ENCODE measurements at places on chromosomes 2 and 18.

DNA sequence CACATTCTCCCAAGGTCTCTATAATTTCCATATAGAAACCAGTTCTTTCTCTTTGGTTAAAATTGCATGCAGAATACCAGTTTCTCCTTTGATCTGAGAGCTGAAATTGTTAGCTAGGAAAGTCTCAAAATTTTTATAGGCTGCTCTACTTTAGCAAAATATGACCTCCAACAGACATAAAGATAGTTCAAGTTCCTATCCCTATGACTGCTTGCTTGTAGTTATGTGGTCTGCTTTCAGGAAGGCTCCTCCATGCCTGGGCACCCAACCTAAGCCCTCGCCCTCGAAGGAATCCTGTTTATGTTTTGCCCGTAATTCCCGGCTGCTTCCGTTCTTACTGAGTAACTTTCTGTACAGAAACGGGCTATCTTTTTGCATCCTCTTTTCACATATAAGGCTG lies 28.0 kb upstream of the LTBP1 start:
- no peak for DNase-seq

- no peak for DNase-seq
These were observed 249.9 kb downstream of the PARD3B start for GRCh38 chr2:204795156-204795555.

DNA sequence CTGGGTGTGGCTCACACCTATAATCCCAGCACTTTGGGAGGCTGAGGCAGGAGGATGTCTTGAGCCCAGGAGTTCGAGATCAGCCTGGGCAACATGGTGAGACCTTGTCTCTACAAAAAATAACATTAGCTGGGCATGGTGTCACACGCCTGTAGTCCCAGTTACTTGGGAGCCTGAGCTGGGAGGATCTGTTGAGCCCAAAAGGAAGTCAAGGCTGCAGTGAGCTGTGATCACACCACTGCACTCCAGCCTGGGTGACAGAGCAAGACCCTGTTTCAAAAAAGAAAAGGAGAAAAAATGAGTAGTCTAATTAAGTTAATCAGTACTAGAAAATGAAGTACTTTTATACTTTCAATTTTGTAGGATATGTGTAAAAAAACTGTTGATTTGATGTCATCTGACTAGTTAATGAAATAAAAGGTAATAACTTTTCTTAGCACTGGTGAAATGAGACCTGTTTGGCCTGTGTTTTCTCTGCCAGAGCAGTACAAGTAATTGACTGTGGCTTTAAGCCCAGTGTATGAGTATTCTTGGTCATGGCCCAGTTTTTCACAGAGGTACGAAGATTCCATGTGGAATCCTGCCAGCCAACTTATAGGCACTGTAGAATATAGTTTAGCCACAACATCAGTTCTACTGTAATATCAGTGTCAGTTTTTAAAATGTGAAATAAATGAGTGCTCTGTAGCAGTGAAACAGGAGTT lies 35.8 kb downstream of the MFSD6 start:
- DNase-seq, result no peak

DNA sequence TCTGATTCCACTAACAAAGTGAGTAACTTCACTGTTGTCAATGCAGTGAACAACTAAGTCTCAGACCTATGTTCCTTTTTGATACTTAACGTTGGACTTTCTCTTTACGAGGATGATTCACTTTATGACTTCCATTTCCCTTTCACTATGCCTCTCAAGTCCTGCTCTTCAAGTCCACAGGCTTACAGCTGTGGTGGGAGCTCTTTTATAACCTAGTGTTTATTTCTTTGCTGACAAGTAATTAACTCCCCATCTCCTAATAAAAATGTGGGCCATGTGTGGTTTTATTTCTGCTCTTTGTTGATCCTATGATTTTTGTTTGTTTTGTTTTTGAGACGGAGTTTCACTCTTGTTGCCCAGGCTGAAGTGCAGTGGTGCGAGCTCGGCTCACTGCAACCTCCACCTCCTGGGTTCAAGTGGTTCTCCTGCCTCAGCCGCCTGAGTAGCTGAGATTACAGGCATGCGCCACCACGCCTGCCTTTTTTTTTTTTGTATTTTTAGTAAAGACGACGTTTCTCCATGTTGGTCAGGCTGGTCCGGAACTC lies 142.1 kb downstream of the USP34 start:
- DNase-seq, result no peak

- no peak for DNase-seq
These were observed 680.6 kb upstream of the FANCL start for GRCh38 chr2:58921676-58922075.

- no peak for DNase-seq
These were observed 49.1 kb downstream of the KCNIP3 start for GRCh38 chr2:95346231-95346737.

- no peak for DNase-seq
These were observed 63.0 kb upstream of the SPRED2 start for GRCh38 chr2:65495251-65495877.

- no peak for DNase-seq
These were observed 18.4 kb upstream of the REV1 start for GRCh38 chr2:99507937-99508818.

DNA sequence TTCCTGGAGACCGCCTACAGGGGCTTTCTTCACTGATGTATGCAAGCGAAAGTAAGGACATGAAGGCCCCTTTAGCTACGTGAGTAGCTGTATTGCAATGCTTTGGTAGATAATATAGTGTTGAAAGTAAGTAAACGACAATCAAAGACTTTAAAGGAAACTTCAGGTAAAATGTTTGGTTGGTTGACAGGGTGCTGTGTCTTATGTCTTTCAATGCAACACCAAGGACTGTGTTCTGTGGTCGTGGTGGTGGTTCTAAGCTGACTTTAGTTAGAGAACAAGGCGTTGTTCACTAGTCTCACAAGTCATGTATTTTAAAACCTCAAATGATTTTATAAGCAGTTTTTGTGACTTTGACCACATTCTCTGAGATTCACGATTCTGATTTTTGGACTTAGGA lies 58.0 kb upstream of the CABYR start:
- no peak for DNase-seq

GRCh38 chr18:2636126-2636631 lies 19.3 kb upstream of the SMCHD1 start:
- no peak for DNase-seq

GRCh38 chr2:88127638-88127887 lies 299 bp downstream of the FABP1 start:
- no peak for DNase-seq

- no peak for DNase-seq
These were observed 154.9 kb upstream of the SMIM21 start for GRCh38 chr18:75582406-75582821.

GRCh38 chr2:134676960-134677359 lies 41.8 kb downstream of the TMEM163 start:
- DNase-seq, result no peak

GRCh38 chr2:235085476-235085875 lies 133.7 kb downstream of the SH3BP4 start:
- DNase-seq, result no peak

- DNase-seq, result no peak
These were observed 43.4 kb upstream of the TNFRSF11A start for GRCh38 chr18:62281684-62282083.

- no peak for DNase-seq
These were observed 180.6 kb upstream of the CCDC68 start for GRCh38 chr18:55139836-55140235.

GRCh38 chr2:218029366-218030360 lies 26.9 kb upstream of the TNS1 start:
- DNase-seq, result no peak
